ENCODE measurements at places on chromosomes 4 and X.
A peak's percentile ranks its signal among the peaks of the same experiment; 100 is the strongest.

DNA sequence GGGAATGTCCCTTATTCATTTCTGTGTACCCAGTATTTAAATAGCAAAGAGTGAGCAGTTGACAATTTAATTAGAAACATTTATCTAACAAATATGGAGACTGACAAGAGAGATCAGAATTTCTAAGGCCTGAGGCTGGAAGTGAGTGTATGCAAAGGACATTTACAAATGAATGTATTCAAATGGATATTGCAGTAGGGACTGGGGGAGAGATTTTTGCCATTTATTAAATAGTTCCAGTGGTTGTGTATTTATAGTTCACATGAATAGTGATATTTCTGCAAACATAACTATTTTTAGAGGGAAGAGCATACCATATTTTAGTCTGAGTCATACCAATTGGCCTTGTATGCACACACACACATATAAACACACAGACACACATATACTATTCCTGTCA lies 592.4 kb downstream of the GLUD2 start:
- no peak for DNase-seq

DNA sequence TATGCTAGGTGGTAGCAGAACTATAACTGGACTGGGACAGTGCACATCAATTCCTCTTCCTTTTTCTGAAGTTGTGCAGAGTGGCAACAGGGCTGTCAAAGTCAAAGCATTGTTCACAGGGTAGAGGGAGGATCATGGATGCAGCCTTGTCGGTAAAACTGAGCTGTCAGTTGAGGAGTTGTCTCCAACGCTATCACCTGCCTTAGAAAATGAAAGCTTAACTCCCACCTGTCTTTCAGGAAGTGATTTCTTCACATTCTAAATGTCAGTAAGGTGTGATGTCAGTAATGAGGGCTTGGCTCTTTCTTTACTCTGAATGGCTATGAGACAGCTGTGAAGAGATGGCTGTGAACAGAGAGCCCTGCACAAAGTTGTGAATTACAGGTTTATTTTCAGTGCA lies 66.4 kb upstream of the BANK1 start:
- no peak for DNase-seq

GRCh38 chr4:149706942-149707341 lies 108.7 kb downstream of the IQCM start:
- peak; percentile 40 for DNase-seq

DNA sequence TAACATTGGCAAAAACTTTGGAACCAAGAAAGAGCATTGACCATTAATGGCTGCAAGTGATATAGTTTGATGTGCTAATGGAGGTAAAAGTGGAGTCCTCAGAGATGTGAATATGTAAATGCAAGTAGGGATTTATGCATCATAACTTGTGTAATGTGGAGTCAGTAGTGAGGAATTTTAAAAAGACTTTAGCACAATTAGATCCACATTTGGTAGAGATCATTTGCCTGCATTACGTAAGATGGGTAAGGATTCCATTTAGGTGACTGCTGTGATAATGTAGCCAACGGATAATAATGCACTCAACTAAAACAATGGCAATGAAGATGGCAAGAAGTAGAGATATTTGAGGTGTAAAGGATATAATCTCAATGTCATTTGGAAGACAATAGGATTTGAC lies 1128.4 kb downstream of the ADGRL3 start:
- DNase-seq = no peak

DNA sequence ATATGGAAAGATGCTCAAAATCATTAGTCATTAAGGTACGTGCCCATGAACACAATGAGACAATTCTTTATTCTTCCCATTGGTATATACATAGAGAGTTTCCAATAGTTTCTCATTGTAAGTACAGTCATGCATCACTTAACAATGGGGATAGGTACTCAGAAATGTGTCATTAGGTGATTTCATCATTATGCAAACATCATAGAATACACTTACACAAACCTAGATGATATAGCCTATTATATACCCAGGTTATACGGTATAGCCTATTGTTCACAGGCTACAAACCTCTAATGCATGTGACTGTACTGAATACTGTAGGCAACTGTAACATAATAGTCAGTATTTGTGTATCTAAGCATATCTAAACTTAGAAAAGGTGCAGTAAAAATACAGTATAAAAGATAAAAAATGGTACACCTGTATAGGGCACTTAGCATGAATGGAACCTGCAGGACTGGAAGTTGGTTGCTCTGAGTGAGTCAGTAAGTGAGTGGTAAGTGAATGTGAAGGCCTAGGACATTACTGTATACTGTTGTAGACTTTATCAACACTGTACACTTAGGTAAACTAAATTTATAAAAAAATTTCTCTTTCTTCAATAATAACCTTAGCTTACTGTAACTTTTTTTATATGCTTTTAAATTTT lies 49.6 kb downstream of the KLHL13 start:
- no peak for DNase-seq

DNA sequence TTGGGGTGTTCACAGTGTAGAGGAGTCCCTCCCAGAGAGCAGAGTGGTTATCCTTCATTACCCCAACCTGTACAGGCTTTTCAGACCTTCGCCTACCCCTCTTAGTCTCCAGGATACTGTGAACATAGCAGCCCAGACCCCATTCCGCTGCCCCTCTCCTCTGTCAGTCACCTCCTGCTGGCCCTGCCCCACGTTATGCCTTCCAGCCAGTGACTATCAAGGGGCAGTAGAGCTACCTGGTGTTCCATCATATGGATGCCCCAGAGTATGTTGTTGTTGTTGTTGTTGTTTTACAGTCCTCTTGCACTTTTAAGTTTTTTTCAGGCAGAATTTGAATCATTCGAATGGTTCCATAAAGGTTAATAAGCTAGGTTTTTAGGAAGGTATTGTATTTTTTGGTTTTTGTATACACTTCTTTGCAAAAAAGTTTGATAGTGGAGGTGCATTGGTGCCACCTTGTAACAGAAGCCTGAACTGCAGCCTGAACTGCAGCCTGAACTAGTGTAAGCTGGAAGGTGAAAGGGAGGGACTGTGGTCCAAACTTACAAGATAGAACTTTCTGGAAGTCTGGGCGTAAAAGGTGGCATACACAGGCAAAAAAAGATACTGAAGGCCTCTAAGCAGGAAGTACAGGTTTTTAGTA lies 101.4 kb upstream of the RAB40AL start:
- DNase-seq = peak; percentile 11

GRCh38 chrX:10518073-10518472 lies 102.3 kb downstream of the MID1 start:
- no peak for DNase-seq

DNA sequence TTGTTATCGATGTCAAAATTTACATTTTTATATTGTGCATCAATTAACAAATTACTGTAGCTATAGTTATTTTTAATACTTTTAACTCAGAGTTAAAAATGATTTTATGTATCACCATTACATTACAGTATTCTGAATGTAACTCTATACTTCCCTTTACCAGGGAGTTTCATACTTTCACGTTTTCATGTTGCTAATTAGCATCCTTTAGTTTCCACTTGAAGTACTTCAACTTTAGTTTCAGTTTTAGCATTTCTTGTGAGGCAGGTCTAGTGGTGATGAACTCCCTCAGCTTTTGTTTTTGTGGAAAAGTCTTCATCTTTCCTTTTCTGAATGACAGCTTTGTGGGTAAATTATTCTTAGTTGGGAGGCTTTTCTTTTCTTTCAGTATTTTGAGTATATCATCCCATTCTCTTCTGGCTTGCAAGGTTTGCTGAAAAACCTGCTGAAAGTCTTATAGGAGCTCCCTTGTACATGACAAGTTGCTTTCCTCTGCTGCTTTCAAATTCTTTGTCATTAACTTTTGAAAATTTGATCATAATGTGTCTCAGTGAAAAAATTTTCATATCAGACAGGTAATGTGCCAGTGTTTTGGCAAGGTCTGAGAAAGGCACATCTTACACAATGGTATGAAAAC lies 9.8 kb upstream of the CISD2 start:
- DNase-seq = no peak

DNA sequence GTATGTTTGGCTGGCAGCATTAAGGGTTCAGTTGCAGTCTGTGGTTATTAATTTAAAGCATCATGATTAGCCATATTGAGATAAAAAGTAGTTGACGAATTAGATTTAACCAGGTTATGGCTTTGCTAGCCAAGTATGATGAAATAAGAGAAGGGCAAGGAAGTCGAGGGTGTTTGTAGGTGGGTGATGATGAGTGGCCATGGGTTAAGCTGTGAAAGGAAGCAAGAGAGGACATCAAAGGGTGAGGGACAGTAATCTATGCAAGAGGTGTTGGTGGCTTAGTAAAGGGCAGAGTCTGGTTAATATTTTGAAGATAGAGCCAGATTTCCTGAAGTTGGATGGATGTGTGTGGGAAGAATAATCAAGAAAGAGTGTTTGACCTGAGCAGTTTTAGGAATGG lies 44.5 kb downstream of the STIM2 start:
- no peak for DNase-seq

DNA sequence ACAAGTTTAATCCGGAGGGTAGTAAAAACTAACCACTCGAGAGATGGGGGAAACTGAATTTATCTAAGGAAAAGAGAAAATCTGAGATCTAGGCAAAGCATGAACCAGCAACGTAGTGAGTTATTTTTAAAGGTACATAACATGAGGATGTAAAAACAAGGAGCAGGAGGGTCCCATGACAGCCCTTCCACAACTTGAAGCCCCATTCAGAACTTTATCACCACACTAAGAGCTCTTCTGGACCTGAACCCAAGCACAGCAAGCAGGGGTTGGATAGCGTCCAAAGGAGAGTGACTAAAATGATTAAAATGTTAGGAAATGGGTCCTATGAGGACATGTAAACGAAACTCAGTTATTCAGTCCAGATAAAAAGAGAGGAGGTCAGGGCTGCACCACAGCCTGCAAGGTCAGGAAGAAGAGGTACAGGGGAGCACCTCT lies 16.2 kb downstream of the SH3RF1 start:
- DNase-seq = peak; percentile 54

- DNase-seq = no peak
Observed at GRCh38 chr4:37324546-37324945, 80.0 kb downstream of the NWD2 start.

DNA sequence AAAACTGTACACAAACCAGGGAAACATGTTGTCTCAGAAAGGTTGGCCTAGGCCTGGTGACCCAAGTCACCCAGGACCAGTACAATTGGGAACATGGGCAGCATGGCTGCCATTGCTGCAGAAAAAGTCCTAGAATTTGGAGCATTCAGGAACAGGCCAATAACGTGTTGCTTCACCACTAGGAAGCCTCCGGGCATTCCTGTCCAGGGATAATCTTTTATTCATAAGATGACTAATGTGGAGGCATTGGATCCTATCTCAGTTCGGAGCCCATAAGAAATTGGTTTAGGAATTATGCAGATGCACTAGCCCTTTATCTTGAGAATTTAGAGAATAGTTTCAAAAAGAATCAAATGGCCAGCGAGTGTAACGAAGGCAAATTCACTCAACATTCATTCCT lies 242.8 kb upstream of the NDST4 start:
- DNase-seq = no peak

DNA sequence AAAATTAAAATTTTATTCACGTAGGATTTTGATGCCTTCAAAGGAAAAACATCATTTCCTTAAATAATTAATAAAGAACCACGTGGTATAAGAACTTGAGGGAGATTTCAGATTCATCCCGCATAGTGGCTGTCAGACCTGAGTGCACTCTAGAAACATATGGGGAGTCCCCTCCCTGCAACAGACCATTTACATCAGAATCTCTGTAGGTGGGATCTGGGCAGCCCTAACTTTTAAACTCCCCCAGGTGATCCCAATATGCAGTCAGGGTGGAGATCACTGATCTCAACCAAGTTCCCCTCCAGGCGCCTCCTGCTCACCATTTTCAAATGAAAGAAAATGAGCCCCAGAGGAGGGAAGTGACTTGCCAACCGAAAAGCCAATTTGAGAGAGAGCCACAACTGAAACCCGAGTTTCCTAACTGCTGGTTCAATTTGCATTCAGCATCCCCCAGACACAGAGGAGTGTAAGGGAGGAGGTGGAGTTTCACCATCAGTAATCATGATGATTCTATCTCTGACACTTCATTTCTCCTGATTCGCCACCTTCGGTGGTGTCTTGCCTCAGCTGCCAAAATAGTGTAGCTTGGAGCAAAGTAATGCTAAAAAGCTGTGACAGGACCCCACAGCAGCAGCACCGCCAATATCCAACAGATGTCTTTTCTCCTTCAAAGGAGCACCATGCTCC lies 11.4 kb downstream of the RNF150 start:
- no peak for DNase-seq

GRCh38 chrX:135890087-135890585 lies 3.1 kb downstream of the CT45A10 start:
- no peak for DNase-seq

- DNase-seq = no peak
Observed at GRCh38 chr4:112532267-112532666, 16.3 kb upstream of the NEUROG2 start.

GRCh38 chr4:109183931-109184490 lies 118.4 kb downstream of the COL25A1 start:
- DNase-seq = no peak

- no peak for DNase-seq
Observed at GRCh38 chr4:80073473-80074008, 512 bp upstream of the ANTXR2 start.

GRCh38 chr4:122914938-122915337 lies 7.5 kb downstream of the NUDT6 start:
- peak; percentile 53 for DNase-seq

DNA sequence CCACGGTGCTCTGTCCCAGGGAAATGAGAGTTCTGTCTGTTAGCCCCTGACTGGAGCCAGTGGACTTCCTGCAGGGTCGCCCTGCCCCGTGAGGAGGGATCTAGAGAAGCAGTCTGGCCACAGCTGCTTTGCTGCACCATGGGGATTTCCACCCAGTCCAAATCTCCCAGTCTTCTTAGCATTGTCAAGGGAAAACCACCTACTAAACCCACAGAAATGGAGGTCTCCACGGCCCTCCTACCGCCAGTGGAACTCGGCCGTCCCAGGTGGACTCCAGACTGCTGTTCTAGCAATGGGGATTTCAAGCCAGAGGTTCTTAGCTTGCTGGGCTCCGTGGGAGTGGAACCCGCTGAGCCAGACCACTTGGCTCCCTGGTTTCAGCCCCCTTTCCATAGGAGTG lies 133.3 kb upstream of the PCDH7 start:
- no peak for DNase-seq

- no peak for DNase-seq
Observed at GRCh38 chrX:40863671-40864070, 128.3 kb upstream of the MED14 start.

- DNase-seq = peak; percentile 9
Observed at GRCh38 chrX:108090491-108091263, 665 bp downstream of the PSMD10 start.

- DNase-seq = no peak
Observed at GRCh38 chr4:15250021-15250441, 177.8 kb upstream of the C1QTNF7 start.

DNA sequence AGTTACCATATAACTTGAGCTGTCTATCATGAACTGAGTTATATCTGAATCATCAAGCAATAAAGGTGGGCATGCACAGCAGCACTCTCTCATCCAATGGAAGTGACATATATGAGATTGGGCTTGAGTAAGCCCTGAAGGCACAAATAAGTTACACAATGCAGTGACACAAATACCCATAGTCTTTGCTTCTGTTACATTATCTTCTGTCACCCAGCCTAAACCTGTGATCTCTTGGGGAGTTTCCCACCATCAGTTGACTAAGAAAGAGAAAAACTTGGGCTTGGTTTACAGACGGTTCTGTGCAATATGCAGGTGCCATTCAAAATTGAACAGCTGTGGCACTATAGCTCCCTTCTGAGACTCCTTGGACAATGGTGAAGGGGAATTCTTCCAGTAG lies 138.8 kb upstream of the IL15 start:
- no peak for DNase-seq

Data from AG20443 (cell line).